Left ventricle myocardium inferior (tissue), 1 donor: ENCODE measurements at places on chromosomes 7 and 10. TPM values are rescaled to one million over a fixed set of nuclear protein-coding genes. Genes with fewer than 3 reads are reported as not detected.

DNA sequence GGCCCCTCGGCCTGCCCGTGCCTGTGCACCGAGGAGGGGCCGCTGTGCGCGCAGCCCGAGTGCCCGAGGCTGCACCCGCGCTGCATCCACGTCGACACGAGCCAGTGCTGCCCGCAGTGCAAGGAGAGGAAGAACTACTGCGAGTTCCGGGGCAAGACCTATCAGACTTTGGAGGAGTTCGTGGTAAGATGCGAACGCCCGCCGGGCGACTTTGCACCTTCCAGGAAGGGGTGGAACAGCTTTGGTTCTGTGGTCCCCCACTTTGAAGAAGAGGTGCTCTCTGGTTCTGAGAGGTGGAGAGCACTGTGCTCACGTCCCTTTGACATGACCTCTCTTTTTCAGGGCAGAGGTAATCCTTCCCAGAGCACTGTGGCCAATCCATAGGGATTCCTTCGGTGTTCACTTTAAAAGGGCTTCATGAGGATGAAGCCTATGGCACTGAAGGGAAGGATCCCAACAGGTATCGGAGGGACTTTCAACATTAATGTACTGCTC is 2.6 kb downstream of the VWC2 start:
- peaks cover 56% of the 10 kb centered on the region for H3K27me3 ChIP-seq
- H3K27ac ChIP-seq = peak overlapping the region; percentile 93
- peak overlapping the region; percentile 76 for H3K4me3 ChIP-seq
- H3K36me3 ChIP-seq = no peaks in the 10 kb centered on the region
- DNase-seq = no peak

DNA sequence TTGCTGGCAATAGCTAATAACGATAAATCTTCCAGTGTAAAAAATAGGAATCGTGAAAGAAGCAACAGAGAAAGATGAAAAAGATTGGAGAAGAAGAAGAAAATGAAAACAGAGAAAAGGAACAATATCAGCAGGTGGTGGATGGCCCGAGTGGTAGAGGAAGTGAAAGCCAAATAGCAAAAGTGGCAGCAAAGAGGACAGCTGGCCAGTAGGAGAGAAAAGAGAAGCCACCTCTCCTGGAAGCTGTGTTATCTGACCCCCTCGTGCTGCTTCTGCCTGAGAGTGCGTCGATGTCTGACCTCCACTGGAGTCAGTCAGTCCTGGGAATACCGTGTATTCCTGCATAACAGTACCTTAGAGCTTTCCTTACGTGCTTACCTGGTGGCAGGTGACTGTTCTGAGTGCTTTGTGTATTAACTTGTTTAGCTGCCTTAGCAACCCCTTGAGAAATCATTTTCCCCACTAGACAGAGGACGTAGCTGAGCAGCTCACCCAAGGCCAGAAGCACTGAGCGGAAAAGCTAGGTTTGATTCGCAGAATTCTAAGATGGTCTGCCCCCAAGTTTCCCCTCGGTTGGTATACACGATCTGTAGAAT is 88.3 kb downstream of the CHN2 start:
- peaks cover 33% of the 10 kb centered on the region for H3K4me1 ChIP-seq
- no peaks in the 10 kb centered on the region for H3K27me3 ChIP-seq
- no peak overlapping the region for H3K4me3 ChIP-seq
- H3K36me3 ChIP-seq = no peaks in the 10 kb centered on the region

DNA sequence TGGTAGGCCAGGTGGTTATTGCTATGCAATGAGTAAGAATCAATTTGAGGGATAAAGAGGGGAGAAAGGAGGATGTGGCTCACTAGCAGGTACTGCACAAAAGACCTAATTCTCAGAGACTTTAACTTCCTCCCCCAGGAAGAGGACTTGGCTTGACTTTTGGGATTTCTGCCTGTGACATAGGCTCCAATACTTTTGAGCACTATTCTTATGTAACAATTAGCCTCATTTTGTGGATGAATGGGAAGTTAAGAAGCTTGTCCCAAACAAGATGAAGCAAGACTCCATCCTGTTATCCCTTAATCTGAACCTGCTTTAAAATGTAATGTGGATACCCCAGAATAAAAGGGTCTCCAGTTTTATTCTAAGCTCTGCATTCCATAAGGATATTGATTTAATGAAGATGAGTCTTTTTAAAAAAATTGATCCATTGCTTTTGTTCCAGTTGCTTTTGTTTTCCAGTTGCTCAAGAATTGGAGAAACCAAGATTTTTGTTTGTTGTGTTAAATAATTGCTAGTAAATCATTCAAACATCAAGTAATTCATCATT is 218.5 kb downstream of the SNX13 start:
- no peaks in the 10 kb centered on the region for H3K36me3 ChIP-seq
- H3K27ac ChIP-seq = no peak overlapping the region
- H3K4me3 ChIP-seq = no peak overlapping the region
- no peaks in the 10 kb centered on the region for H3K27me3 ChIP-seq
- no peak for DNase-seq

GRCh38 chr10:69864321-69864720 is 62.6 kb downstream of the COL13A1 start:
- peaks cover 13% of the 10 kb centered on the region for H3K27me3 ChIP-seq
- H3K4me3 ChIP-seq = no peak overlapping the region
- H3K36me3 ChIP-seq = no peaks in the 10 kb centered on the region

DNA sequence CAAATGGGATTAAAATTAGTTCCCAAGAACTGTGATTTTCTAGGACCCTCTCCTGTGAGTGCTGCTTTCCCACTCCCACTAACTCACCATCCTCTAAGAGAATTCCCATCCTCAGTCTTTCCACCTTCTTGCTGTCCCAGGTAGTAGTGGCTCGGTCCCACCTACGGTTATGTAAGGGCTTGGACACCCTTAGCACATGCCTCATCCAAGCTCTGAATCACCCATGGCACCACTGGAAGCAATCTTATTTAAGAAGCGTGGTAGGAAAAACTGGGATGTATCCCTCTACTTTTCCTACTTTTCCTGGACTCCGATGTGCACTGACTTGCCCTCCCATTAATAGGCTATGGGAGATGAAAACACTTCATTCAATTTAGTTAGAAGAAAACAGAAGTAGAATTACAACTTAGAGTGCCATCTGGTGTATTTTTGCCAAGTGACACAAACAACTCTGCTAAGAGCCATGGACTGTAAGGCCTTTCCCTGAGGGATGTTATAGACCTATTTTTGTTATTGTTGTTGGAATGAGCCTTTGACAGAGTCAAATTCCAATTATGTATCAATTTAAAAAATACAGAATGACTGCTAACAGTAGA is 13.7 kb upstream of the ANKRD22 start:
- no peaks in the 10 kb centered on the region for H3K4me1 ChIP-seq
- no peak for DNase-seq
- H3K27me3 ChIP-seq = peaks cover 8% of the 10 kb centered on the region

DNA sequence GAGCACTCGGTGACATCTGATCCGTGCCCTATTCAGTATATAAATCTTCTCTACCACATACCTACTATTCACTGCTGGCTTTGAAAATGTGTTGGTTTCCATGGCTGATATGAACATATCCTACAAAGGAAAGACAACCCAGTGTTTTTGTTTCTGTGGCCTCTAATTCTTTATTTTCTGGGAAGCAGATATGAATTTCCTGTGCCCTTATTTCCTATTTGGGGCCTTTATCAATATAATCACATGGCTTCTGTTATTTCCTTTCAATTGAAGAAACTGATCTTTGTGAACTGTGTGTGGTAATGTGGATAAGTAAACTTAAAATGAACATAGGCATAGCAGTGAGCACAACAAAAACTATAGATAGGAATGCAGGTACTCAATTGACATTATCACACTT is 10.6 kb downstream of the CCNJ start:
- H3K4me3 ChIP-seq = no peak overlapping the region
- no peaks in the 10 kb centered on the region for H3K4me1 ChIP-seq
- no peak overlapping the region for H3K27ac ChIP-seq

- no peak for DNase-seq
- no peaks in the 10 kb centered on the region for H3K36me3 ChIP-seq
- H3K27ac ChIP-seq = no peak overlapping the region
- no peak overlapping the region for H3K4me3 ChIP-seq
- no peaks in the 10 kb centered on the region for H3K4me1 ChIP-seq
Measured at GRCh38 chr7:115822380-115822779, 208.2 kb downstream of the TFEC start.

DNA sequence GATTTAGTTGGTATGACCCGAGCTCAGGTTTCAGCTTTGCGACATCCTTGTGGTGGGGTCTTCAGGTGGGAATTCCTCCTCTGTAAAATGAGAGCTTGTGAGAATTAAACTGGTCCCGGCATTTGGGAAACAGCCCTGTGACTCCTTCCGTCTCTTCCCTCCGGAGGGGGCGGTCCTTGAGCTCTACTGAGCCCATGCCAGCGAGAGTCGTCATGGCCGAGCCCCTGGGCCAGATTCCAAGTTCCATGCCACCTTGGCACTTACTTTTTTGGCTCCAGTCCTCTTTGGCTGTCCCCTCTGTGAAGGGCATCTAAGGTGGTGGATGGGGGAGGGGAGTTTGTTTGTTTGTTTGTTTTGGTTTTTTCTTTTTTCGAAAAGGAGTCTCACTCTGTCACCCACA is 47.6 kb downstream of the GTF2IRD1 start:
- peak; percentile 65 for DNase-seq
- peak overlapping the region; percentile 41 for H3K4me3 ChIP-seq
- H3K27ac ChIP-seq = peak overlapping the region; percentile 87
- peaks cover 54% of the 10 kb centered on the region for H3K4me1 ChIP-seq

DNA sequence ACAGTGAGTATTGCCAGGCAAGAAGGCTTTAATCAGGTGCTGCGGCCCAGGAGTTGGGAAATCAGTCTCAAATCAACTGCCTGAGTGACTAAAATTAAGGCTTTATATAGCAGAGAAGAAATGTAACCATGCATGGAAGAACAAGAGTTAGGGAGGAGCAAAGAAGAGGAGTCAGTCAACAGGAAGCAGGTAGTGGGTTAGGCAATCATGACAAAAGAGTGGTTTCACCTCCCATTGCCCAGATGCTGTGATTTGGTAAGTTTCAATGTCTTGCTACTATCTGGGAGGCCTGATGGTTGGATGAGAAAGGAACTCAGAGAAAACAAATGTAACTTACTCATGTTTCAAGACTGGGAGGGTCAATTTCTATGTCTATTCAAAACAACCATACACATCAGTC is 998.3 kb downstream of the GATA3 start:
- no peaks in the 10 kb centered on the region for H3K36me3 ChIP-seq
- H3K27ac ChIP-seq = no peak overlapping the region
- no peaks in the 10 kb centered on the region for H3K4me1 ChIP-seq
- H3K27me3 ChIP-seq = peaks cover 5% of the 10 kb centered on the region

DNA sequence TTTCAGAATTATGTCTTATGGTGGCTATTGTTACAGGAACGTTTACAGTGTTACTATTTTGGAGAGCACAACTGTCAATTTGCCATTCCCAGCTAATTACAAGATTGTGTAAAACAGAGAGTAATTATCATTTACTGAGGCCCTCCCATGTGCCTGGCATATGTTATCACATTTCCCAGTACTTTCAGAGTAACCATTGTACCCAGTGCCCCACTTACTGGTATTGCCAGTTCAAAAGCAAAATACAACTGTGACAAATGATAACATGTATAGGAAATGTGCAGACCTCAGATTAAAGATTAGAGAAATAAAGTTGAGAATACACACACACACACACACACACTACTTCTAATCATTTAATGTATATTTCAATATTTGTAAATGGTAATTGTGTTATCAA is 572.5 kb downstream of the POM121L12 start:
- H3K4me3 ChIP-seq = no peak overlapping the region
- H3K4me1 ChIP-seq = no peaks in the 10 kb centered on the region
- no peak for DNase-seq
- H3K36me3 ChIP-seq = no peaks in the 10 kb centered on the region
- no peaks in the 10 kb centered on the region for H3K27me3 ChIP-seq

- no peaks in the 10 kb centered on the region for H3K27me3 ChIP-seq
- no peak overlapping the region for H3K27ac ChIP-seq
- no peaks in the 10 kb centered on the region for H3K36me3 ChIP-seq
- no peak for DNase-seq
- H3K4me3 ChIP-seq = no peak overlapping the region
- H3K4me1 ChIP-seq = peaks cover 20% of the 10 kb centered on the region
Measured at GRCh38 chr10:89269433-89270152, 18.0 kb upstream of the LIPA start.

- DNase-seq = peak; percentile 82
- peak overlapping the region; percentile 45 for H3K4me3 ChIP-seq
- H3K36me3 ChIP-seq = no peaks in the 10 kb centered on the region
Measured at GRCh38 chr10:3467052-3467951, 294.7 kb upstream of the PITRM1 start.

Gene METTL27
- total RNA-seq = 0.44 TPM

Gene IGFBP1
- total RNA-seq = not detected

Gene SKAP2
- 5.2 TPM for total RNA-seq

Gene C10orf53
- not detected for total RNA-seq

Gene MRPL43
- total RNA-seq = 49.7 TPM

Gene PPP1R3C
- total RNA-seq = 236 TPM

Gene CROT
- total RNA-seq = 8.8 TPM

Gene PPP1R9A
- 27.6 TPM for total RNA-seq
